Osteoblast (primary cell): ENCODE measurements at places on chromosomes 12 and 14.

GRCh38 chr12:93106910-93107309 lies 177.8 kb upstream of the EEA1 start:
- DNase-seq: no peak

GRCh38 chr12:64318605-64319004 lies 72.0 kb downstream of the C12orf56 start:
- peak; percentile 84 for DNase-seq

- no peak for DNase-seq
These were observed 9.5 kb upstream of the NR4A1 start for GRCh38 chr12:52041695-52042123.

GRCh38 chr14:52550661-52551060 lies 1.6 kb downstream of the TXNDC16 start:
- no peak for DNase-seq

- no peak for DNase-seq
These were observed 13.4 kb upstream of the SNX6 start for GRCh38 chr14:34643361-34643760.

- DNase-seq: no peak
These were observed 8.9 kb upstream of the RNF212B start for GRCh38 chr14:23228812-23229211.

DNA sequence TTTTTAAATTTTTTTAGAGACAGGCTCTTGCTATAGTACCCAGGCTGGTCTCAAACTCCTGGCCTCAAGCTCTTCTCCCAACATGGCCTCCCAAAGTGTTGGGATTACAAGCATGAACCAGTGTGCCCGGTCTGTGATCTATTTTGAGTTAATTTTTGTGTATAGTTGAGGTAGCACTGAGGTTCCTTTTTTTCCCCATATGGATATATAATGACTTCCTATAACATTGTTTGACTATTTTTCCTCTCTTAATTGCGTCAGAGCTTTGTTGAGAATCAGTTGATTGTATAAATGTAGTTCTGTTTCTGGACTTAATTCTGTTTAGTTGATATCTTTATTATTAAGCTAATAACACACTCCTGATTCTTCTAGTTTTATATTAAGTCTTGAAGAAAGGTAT lies 8.6 kb upstream of the M6PR start:
- DNase-seq: no peak

- no peak for DNase-seq
These were observed 78.0 kb downstream of the NOC4L start for GRCh38 chr12:132222096-132222807.

DNA sequence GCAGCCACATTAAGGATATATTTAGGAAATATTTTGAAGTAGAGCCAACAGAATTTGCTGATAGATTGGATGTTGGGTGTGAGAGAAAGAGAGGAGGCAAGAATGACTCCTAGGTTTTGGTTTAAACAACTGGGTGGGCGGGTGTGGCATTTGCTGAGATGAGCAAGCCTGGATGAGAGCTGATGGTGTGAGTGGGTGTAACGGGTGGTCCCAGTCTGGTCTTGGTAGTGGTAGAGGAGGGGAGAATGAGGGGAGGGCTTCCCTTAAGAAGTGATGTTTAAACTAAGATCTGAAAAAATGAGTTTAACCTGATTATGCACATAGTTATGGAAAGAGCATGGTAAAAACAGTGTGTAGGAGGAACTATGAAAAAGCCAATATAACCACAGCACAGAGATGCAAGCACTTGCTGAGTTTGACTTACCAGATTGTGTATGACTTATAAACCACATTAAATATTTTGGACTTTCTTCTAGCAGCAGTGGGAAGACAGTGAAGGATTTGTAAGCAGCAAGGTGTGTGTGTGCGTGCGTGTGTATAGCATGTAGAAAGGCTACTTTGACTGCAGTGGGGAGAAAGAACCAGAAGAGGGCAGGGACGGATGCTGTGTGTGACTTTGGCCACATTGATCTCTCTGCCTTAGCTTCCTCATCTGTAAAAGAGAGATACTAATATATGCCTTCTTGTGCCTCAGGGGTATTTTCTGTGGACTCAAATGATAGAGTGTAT lies 139.7 kb downstream of the PRIMA1 start:
- DNase-seq: no peak

DNA sequence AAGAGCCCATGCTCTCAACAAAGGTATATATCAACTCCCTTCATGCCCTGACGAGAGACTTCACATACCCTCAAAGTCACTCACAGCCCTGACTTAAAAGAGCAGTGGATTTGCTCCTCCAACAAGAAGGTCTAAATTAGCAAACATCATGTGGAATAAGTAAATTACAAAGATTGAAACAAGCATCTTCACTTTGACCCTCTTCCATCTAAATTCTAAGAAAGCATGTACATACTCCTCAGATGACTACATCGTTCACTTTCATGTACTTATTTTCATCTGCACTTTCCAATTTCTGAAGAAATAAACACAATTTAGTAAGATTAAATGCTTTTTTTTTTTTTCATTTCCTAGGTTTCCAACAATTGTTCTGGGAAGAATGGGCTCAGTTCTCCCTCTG lies 38.6 kb upstream of the KRR1 start:
- no peak for DNase-seq

GRCh38 chr12:49476091-49476490 lies 62.7 kb upstream of the KCNH3 start:
- no peak for DNase-seq

GRCh38 chr14:76564471-76565422 lies 188.8 kb downstream of the ESRRB start:
- DNase-seq: no peak

DNA sequence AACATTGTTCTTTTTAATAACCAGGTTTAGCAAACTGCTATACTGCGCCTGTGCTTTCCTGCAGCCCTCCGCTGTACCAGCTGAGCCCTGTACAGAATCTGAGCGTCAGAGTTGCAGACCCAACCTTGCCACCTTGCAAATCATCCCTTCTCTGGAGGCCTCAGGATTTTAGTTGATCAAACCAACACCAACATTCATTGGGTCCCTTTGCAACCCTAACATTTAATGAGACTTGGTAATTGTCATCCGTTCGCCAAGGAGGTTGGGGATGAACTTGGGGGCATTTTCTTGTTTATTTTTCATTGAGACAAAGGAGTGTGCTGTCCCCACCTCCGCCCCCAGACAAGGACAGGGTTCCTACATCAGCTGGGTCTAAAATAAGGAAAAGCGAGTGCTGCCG lies 2.6 kb upstream of the GSC start:
- no peak for DNase-seq

DNA sequence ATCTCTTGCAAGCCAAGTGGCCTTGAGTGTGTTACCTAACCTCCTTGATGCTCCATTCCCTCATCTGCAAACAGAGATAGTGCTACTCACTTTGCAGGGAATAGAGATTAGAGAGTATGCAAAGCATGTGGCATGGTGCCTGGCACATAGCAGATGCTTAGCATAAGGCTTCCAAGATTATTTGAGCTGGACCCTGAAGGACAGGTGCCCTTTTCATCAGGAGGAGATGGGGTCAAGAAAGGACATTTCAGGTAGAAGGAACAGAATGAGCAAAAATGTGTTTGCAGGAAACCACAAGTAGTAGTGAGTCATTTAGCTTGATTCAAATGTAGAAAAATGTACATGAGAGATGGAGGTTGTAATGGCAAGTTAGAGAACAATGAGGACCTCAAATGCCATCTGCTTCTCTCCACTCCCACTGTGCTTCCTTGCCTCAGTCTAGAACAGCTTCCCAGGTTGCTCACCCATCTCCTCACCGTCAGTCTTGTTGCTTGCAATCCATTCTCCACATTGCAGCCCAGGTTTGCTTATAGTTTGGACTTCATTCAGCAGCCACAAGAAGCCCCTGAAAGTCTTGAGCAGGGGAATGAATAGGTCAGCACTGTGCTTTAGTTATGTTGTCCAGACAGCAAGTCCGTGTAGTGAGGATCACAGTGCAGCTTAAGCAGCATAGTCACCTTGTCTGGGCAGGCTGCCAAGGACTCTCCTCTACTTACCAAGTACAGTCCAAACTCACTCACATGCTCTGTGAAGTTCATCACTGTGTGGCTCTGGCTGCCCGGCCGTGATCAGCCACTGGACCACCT lies 536.3 kb upstream of the CCDC196 start:
- no peak for DNase-seq

- peak; percentile 17 for DNase-seq
These were observed 58.3 kb upstream of the ANP32D start for GRCh38 chr12:48414021-48414420.

GRCh38 chr12:95328708-95329107 lies 111.1 kb downstream of the VEZT start:
- DNase-seq: no peak

DNA sequence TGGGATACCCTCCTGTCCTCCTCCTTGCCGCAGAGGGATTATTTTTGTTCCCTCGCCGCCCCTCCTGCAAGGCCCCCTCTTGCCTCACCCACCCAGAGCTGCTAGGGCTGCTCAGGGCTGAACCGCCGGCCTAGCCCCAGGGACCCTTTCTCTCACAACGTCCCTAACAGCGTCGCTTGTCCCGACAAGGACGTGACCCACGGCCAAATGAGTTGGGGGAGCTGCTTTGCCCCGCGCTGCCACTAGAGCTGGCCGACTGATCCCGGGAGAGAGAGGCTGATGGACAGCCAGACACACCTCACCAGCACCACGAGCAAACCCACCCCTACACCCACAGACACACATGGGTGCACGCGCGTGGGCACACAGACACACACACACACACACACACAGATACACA lies 154.6 kb upstream of the ALG10B start:
- no peak for DNase-seq

DNA sequence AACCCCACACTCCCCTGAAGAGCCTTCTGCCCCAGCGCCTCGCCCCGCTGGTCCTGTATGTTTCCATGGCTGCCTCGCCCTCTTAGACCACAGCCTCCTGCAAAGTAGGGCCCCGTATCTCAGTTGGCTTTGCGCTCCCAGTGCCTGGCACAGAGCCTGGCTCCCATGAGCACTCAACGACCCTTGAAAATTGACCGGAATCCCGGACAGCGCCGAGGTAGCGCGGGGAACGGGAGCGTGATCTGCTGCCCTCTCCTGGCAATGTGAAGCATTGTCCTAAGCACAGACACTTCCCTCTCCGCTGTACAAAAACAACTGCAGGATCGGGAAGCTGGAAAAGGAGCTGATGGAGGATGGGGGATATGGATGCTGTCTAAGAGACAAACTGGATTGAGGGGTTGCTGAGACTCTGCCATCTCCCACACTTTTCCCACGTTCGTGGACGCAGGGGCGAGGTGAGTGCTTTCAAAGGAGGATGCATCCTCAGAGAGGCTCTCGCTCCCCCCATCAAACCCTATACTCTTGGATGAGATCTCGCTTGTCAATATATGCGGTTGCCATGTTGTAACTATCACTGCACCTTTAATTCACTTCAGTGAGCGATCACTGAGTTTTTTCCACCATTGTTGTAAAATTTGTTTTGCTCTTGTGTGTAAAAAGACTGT lies 10.7 kb upstream of the FKBP4 start:
- peak; percentile 93 for DNase-seq

- no peak for DNase-seq
These were observed 6.2 kb upstream of the DCAF11 start for GRCh38 chr14:24108336-24108874.

DNA sequence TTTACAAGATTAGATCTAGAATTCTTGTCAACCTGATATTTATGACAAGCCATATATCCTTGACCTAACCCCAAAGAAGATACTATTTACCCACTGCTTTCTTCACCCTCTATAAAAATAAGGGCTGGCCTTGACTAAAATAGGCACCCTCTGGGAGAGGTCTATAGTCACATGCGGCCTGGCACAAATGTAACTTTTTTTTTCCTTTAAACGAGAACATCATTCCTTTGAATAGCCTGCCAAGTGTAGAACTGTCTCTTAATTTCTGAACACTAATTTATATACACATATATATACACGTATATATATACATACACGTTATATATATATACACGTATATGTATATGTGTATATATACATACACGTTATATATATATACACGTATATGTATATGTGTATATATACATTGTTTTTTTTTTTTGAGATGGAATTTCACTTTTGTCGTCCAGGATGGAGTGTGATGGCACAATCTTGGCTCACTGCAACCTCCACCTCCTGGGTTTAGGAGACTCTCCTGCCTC lies 18.6 kb downstream of the PPTC7 start:
- peak; percentile 53 for DNase-seq

DNA sequence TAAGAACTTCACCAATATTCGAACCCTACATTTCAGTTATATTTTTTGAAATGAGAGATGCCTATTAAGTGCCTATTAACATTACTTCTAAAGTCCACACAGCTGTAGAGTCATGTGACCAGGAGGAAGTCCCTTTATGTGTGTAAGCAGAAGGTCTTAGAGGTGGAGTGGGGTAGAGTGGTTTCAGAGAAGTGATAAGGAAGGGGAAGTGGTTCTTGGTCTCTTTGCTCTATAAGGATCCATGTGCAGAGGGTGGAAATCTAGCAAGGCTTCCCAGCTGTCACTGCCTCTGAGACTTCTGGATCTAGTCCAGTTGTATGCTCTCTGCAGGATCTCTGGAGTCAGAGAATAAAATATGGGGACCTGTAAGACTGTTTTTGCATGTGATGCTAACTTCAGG lies 673.9 kb downstream of the FLRT2 start:
- no peak for DNase-seq

DNA sequence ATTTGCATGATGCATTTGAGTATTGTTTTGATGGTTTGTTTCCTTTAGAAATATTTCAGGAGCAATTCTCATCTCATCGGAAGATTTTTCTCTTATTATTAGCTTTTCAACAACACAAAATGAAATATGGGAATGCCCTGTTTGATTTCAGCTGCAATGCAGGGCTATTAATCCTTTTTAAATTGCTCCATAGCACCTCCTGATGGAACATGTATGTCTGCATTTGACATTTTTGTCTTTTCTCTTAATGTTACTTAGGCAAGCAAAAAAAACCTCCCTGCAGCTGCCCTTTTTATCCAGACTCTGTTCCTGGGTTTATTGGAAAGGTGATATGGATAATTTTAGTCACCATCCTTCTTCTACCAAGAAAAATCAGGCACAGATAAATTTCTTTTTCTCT lies 895.8 kb downstream of the RPS29 start:
- DNase-seq: no peak

DNA sequence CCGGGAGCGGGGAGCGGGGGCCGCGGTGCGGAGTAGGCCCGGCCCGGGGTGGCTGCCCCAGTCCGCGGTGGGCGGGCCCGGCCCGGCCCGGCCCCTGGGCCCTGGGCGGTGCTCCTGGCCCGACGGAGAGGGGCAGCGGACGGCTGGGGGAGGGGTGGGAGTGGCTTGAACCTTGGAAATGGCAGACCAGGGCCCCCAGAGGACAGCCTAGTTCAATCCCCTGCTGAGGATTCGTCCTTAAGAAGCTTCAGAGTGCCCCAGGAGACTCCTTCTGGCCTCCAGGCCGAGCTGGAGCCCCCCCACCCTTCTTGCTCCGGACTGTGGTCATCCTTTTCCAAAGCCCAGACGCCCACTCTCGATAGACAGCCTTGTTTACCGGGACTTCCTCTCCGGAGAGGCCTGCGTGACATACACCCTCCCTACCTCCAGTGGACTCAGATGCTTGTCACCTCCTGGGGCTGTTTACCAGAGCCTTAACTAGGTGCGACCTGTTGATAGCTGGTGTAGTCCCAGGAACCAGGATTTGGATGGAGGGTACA lies 458 bp downstream of the KHNYN start:
- peak; percentile 99 for DNase-seq
